Frontal cortex (tissue), 4 donors: ENCODE measurements at places on chromosomes 6 and 20.

GRCh38 chr20:40711079-40711478 is 22.0 kb upstream of the MAFB start:
- DNase-seq, result no peak

DNA sequence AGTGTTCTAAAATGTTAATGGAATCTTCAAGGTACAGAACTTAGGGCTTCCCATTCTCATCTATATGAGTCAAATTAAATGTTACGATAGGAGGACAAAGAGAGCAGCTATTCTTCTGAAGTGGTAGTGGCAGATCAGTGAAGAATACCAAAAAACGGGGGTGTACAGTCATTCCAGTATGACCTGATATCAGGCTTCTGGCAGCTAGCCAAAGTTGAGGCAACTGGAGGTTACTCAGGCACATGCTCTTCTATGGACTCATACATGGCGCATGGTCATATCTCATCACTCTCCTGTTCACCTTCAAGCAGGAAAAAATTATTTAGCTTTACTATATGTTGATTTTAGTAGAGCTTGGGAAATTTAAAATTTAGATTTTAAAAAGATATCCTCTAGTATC is 1608.8 kb downstream of the GRIK2 start:
- no peak for DNase-seq

GRCh38 chr20:35833241-35833640 is 61.4 kb downstream of the PHF20 start:
- no peak for DNase-seq

- DNase-seq, result no peak
These were observed 57.4 kb upstream of the CCDC167 start for GRCh38 chr6:37556881-37557644.

- no peak for DNase-seq
These were observed 74.6 kb downstream of the CDKAL1 start for GRCh38 chr6:20608905-20609304.

DNA sequence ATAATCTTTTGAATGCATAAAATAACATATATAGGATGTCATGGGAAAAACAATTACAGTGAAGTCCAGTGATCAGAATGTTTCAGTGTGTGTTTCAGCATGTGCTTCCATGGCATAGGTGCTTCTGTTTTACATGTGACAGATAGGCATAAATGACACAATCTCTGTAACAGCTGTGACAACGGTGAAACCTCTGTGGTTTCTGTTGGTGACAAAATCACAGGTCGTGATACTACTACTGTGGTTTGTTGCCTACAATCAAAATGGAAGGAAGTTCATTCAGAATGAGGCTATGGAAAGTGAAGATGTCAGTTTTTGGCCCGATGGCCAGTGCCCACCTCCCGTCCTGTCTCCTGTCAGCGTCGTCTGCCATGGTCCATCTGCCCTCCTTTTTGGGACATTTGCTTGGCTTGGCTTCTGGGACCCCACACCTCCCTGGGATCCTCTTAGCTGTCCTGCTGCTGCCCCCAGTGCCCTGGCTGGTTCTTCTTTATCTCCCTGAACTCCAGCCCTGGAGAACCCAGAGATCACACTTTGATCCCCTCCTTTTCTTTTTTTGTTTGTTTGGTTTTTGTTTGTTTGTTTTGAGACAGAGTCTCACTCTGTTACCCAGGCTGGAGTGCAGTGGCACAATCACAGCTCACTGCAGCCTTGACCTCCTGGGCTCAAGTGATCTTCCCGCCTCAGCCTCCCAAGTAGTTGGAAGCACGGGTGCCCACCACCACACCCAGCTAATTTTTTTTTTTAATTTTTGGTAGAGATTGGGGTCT is 79.3 kb upstream of the NAA20 start:
- DNase-seq, result no peak

- DNase-seq, result no peak
These were observed 253.2 kb downstream of the UST start for GRCh38 chr6:148999929-149000468.

- no peak for DNase-seq
These were observed 93.9 kb downstream of the PRND start for GRCh38 chr20:4815628-4816027.

DNA sequence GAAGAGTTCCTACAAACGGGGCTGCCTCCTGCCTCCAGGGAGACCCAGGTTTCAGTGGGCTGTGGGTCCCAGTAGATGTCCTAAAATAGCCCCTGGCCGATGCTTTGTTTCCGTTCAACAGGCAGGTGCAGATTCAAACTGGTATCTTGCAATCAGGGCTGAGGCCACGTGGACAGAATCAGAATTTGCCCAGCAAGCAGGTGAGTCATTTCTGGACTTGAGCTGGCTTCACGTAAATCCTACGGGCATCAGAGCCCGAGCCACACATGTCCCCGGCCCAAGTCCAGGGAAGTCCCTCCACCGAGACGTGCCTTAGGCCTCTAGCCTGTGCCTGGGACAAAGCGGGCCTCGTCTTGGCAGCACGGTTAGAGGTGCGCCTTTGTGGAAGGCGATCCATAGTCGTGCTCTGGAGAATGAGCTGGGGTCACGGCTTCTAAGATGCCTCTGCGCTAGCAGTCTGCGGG is 101.6 kb upstream of the FRMD1 start:
- no peak for DNase-seq

GRCh38 chr6:129338683-129339082 is 371.3 kb downstream of the ARHGAP18 start:
- DNase-seq, result no peak

GRCh38 chr20:62377064-62377461 is 9.8 kb upstream of the RPS21 start:
- no peak for DNase-seq

DNA sequence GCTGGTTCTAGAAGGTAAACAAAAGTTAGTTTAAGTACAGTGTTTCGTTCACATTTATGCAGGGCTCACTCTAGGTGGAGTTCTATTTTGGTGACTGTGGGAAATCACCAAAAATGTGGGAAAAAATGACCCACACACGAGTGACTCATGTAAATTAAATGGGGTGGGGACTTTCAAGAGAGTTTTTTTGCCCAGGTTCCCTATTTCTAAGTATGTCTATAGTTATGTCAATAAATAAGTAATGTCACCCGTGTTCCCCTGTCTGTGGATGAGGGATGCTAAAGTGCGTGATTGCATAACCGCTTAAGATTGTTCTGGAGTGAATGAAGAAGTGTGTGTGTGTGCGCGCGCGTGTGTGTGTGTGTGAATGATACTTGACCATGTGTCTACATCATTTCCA is 69.1 kb downstream of the MYB start:
- DNase-seq, result no peak

- no peak for DNase-seq
These were observed 149.9 kb downstream of the IBTK start for GRCh38 chr6:82097676-82098075.

GRCh38 chr6:142763205-142763604 is 181.8 kb downstream of the HIVEP2 start:
- no peak for DNase-seq

DNA sequence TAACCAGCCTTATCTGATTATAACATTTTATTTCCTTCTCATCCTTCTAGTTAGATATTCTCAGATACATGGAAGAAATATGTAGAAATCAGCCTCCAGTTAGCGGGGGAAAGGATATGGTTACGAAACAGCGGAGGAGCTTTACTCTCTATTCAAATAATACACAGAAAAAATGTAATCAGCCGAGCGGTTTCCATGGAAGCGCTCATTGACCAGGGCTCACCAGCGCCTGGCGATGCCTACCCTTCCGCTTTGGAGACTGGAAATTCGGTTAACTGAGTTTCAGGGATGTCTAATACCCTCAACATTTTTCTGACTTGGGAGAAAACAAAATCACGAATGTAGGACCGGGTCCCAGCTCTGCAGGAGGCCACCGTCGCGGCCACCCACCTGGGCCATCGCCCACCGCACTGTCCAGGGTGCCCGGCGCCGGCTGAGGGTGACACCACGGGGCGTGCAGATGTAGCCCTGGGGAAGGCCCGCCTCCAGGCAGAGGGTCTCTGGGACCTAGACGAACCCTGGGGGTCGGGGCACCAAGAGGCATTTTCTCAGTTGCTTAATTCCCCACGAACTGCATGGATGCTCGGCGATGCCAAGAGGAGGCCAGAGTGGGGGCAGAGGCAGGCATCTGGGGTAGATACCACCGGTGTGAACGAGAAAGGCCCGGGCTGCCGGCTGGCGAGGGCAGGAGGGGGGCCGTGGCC is 1.7 kb downstream of the PRR18 start:
- DNase-seq, result no peak

GRCh38 chr6:148794797-148795196 is 48.0 kb downstream of the UST start:
- no peak for DNase-seq

DNA sequence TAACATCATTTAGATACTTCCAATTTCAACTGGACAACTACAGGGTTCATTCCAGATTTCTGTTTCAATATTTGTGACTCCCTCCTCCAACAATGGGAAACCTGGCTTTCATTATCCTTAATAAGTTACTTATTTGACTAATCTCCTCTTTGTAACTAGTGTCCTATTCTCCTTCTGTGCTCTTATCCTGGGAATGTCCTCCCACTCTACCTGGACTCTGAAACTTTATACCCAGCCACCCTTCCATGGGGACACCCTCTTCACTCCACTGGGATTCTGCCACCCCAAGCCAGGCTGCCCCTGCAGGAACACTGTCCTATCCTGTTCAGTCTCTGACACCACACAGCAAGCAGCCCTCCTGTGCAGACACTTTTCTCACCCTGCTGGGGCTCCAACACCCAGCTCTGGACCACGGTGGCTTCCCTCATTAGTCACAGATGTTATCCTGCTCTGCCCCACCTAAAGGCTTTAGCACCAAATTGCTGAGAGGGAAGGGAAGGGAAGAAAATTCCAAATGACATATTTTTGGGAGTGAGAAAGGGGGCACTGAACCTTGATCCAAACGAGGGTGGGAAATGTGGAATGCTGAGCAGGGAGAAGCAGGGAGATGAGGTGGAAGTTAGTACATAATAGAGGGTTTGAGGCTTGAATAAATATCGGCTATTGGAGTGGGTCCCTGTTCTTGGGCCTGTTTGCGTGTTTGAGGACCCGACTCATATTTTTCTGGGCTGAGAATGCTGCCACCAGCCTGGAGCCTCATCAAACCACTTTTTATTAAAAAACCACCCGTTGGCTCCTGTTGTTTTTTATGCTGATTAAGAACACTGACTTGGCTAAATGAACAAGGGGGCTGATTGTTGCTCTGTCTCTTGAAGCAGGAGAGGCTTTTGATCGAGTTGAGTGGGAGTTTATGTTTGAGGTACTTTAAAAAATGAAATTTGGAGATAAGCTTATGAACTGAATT is 54.0 kb upstream of the AKIRIN2 start:
- no peak for DNase-seq

DNA sequence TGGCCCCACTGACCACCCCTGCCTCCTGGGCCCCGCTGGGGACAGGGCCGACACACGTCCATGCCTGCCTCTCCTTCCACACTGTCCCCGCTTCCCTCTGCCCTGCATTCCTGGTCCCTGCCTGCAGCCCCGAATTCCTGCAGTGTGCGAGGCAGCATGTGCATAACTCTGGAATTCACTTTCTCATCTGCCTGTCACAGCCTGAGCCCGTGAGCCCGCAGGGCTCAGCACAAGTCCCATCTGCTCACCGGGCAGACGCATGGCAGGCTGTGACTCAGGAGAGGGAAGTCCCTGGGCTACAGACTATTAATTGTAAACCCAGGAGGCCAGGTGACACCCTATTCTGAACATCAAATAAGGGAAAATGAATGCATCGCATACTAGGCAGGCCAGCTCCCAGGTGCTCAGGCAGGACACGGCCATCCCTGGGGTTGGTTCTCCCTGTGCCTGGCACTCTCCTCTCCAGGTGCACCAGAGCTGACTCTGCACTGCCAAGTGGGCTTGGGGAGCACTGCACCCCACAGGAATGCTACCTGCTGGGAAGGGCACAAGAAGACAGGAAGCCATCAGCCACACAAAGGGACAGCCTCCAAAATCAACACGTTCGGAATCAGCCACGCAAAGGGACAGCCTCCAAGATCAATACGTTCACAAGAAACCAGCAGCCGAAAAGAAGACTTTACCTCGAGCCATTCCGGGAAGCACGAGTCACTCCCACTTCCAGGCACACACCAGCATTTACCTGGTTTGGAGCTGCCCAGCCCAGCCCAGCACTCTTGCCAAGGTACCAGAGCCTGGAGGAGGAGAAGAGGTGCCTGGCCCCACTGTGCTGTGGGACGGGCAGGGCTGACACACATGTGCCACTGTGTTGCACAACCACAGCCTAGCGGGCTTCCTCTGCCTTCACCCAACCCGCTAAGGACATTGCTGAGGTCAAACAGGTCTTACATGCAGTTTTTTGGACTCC is 65.9 kb downstream of the DLL1 start:
- DNase-seq, result no peak

DNA sequence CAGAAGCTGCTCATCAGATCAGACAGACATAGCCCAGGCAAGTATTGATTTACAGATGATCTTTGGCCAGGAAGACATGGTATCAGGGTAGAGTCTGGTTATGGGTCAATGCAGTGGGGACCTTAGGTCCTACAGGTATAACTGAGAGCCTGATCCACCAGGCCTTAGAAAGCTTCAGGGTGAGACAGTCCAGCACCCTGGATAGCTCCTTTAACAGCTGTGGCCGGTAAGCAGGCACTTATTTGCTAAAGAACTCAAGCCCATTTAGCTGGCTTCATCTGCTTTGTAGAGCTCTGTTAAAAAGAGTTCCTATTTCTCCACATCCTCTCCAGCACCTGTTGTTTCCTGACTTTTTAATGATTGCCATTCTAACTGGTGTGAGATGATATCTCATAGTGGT is 39.6 kb downstream of the ESR1 start:
- DNase-seq, result no peak

DNA sequence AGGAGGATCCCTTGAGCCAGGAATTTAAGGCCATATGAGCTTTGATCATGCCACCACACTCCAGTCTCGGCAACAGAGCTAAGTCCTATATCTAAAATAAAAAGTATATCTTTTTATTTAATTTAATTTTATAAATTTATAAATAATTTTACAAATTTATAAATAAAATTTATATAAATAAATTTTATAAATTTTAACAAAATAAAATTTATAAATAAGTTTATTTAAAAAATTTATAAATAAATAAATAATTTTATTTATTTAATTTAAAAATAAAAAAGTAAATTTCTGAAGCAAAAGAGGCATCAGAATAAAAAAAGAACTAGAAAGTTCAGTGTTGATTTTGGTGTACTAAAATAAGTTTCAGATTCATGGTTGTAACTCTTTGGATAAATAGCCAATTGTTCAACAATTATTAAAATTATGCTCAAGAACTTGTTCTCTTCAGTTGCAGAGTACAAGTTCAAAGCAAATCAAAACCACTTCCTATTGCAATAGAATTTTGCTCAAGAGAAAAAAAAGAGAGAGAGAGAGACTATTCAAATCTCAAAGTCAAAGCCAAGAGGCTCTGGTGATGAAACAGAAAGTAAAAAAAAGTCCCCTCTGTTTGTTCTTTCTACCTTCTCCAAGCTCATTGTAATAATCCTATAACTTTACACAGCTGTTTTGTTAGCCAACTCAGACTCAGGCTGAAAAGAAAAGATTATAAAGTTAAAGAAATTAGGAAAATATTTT is 547.5 kb upstream of the ADGRB3 start:
- DNase-seq, result no peak
